ENCODE measurements at places on chromosomes 4 and X.

- peak; percentile 19 for DNase-seq
These were observed 33.1 kb downstream of the ERVMER34-1 start for GRCh38 chr4:52718123-52718522.

DNA sequence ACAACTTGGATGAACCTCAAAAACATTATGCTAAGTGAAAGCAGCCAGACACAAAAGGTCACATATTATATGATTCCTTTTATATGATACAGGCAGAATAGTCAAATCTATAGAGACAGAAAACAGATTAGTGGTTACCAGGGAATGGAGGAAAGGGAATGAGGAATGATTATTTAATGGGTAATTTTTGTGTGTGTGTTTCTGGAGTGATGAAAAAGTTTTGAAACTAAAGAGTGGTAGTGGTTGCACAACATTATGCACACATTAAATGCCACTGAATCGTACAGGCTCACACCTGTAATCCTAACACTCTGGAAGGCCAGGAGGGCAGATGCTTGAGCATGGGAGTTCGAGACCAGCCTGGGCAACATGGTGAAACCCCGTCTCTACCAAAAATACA, 19.6 kb upstream of the SOD3 start:
- no peak for DNase-seq

- peak; percentile 85 for DNase-seq
These were observed 149.8 kb downstream of the STIM2 start for GRCh38 chr4:27010334-27010940.

DNA sequence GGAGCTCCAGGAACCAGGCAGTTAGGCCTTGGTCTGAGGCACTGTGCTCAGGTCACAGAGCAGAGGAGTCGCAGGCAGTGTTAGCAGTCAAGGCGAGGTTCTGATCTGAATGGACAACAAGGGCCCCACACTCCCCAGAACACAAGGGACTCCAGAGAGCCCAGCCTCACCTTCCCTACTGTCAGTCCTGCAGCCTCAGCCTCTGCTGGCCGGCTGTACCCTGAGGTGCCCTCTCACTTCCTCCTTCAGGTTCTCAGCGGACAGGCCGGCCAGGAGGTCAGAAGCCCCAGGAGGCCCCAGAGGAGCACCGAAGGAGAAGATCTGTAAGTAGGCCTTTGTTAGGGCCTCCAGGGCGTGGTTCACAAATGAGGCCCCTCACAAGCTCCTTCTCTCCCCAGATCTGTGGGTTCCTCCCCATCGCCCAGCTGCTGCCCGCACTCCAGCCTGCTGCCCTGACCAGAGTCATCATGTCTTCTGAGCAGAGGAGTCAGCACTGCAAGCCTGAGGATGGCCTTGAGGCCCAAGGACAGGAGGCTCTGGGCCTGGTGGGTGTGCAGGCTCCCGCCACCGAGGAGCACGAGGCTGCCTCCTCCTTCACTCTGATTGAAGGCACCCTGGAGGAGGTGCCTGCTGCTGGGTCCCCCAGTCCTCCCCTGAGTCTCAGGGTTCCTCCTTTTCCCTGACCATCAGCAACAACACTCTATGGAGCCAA, 26.2 kb downstream of the MAGEA9 start:
- no peak for DNase-seq

DNA sequence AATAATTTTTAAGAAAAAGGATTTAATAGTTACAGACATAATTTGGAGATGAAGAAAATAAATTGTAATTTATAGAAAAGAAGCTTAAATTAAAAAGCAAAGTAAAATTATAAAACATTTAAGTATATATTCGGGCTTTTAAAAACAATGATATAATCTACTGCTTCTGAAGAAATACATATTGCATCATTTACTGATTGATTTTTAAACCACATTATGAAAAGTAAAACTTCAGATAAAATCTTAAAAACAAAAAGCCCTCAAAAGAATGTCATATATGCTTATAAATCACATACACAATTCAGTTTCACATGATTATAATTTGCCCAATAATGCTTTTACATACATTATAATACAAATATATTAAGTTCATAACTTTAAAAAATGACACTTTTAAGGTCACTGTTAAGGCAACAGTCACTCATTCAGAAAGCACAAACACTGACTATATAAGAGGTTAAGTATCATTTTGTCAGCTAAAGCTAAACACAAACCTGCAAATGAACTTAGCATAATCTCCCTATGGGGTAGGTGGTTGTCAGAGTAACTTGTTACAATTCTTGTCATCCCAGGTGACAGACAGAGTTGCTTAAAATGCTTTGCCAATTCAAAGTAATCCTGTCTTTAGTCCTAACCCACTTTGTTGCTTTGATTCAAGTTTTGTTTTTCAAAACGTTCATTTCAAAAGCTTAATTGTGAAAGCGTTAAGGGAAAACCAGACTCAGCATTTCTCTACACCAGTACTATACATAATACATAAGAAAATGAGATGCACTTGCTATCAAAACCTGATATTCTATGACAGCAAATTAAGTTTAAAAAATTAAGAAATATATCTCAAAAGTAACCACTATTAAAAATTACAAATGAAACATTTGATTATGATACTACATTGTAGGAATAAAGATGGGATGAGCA, 90.6 kb upstream of the MAB21L2 start:
- DNase-seq, result no peak

- DNase-seq, result no peak
These were observed 436.0 kb upstream of the INTU start for GRCh38 chr4:127196655-127197352.

GRCh38 chrX:150007356-150007755, 69.1 kb upstream of the EOLA2 start:
- no peak for DNase-seq

- DNase-seq, result peak; percentile 5
These were observed 14.3 kb upstream of the CORIN start for GRCh38 chr4:47852136-47852535.

DNA sequence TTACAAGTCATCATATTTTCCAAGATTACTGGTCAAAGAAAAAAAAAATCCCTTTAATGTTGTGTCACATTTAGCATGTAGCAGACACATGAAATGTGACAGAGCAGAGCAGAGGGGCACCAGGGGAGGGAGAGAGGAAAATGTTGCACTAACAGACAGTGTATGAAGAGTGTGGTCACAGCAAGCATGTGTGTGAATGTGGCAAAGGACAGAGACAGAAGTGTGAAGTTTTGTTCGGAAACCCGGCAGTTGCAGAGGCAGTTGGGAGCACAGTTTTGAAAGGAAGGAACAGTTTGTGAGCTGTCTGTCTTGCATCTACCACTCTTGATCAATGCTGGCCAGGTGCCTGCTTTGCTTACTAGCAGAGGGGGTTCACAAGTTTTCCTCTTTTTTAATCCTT, 83.9 kb upstream of the MAP3K15 start:
- DNase-seq, result no peak

GRCh38 chr4:63644396-63644795, 764.9 kb downstream of the TECRL start:
- no peak for DNase-seq
